Fibroblast of skin of left quadriceps (primary cell): ENCODE measurements at places on chromosomes 12 and 14.

GRCh38 chr12:81086342-81086741 is 8.5 kb downstream of the ACSS3 start:
- DNase-seq = no peak

- no peak for DNase-seq
Measured at GRCh38 chr12:29283969-29284700, 96.8 kb downstream of the ERGIC2 start.

DNA sequence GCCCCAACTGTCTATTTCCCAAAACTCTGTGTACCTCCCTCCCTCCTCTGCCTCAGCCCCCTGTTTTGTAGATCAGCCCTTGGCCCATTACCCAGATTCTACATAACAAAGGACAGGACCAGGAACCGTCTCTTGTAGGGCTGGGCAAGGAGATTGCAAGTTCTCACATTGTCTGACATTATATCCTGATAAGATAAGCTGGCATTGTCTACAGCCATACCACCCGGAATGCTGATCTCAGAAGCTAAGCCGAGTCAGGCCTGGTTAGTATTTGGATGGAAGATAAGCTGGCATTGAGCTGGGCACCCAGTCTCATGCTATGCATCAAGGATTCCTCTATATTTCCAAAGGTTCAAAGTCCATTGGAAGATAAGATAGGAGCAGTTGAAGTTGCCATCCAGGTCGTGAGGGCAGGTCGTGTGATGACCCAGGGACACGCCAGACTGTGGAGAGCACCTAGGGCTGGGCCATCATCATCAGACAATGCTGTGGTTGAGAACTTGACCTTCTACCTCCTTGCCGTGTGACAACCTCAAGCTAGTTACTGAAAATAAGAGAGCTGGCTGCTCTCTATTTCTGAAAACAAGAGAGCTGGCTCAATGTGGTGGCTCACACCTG is 29.5 kb downstream of the PHETA1 start:
- no peak for DNase-seq

- peak; percentile 42 for DNase-seq
Measured at GRCh38 chr12:7241404-7242005, 52.0 kb downstream of the PEX5 start.

- no peak for DNase-seq
Measured at GRCh38 chr12:91213-91612, 24.6 kb downstream of the IQSEC3 start.

DNA sequence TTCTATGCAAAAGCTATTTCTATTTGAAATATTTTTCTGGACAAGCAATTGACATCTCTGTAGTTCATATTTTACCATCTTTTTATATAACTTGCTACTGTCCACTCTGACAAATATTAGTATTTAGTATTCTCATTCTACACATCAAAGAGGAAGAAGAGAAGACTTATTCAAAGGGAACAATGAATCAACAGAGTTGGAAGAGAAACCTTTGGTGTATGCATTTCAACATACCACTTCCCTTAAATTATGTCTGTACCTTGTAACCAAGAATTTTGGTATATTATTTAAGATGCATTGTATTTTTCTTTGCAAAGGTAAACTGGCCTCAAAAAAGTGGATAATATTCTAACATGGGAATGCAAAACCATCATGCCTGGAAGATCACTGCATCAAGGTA is 72.1 kb upstream of the DUSP6 start:
- no peak for DNase-seq

DNA sequence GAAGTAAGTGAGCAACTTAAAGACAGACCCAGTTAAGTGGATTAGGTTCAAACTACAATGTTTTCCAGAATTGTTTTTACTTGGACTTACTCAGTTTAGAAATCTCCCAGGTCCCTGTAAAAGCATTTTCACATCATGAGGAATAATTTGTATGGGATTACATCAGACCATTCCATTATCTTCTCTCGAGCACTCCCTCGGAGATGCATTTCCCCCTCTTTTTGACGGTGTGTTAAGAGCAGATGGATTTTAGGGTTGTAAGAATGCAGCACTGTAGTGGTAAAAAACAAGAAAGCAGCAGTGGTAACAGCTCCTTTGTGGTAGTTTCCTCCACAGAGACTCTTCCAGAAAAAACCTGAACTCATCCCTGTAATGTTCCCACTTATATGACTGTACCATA is 488.4 kb downstream of the BCAT1 start:
- no peak for DNase-seq

GRCh38 chr12:47234576-47235141 is 154.9 kb upstream of the AMIGO2 start:
- no peak for DNase-seq

GRCh38 chr14:77961847-77962580 is 162.1 kb downstream of the ADCK1 start:
- DNase-seq = no peak

DNA sequence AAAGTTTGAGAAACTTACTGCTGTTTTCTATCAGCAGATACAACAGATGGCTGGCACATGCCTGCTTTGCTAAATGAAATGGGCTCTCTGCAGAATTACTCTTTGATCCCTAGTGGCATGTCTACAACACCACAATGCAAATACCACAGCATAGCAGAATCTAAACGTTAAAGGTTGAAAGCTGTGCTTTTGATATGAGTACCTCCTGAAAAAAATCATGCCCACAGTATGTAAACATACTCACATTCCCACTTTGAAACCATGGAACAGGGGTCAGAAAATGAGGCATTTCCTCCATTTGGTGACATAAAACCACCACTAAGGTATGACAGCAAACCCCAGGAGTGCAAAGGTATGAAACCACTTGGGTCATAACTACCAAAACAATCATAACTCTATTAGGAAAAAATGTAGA is 7.5 kb downstream of the WIF1 start:
- DNase-seq = no peak

DNA sequence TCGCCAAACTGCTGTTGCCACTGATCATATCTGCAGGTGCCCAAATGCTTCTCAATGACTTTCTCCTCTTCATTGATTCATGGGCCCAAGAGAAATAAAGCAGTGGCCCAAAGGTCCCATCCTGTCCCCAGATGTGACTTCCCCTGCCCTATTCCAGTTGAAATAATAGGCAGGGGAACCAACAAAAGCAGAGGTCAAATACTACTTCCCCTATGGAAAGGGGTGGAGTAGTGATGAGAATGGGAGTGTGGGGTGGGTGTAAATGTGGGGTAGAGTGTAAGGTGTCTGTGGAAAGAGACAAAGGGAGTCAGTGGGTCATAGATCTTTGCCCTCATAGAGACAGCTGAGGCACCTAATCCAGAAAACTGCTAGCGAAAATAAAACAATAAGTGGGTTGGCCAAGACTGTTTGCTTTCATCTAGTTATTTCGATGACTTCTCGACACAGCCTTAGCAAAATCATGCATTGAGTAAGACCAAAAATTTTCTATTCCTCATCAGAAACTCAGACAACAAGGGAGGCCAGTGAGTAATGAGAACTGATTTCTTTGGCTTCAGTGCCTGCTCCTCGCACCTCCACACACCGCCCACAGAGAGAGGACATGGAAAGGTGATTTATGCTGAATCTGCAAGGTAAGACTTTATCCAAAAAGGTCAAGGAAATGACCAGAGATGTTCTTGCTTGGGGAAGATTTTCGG is 10.9 kb upstream of the IL22 start:
- DNase-seq = no peak

GRCh38 chr14:23938823-23939222 is 14.7 kb upstream of the DHRS4 start:
- no peak for DNase-seq

GRCh38 chr12:24752763-24753462 is 196.0 kb downstream of the BCAT1 start:
- DNase-seq = no peak

- DNase-seq = no peak
Measured at GRCh38 chr12:103333676-103334075, 162.1 kb downstream of the C12orf42 start.

GRCh38 chr12:104049903-104050356 is at the start of gene GLT8D2:
Gene GLT8D2, minus strand, starts transcription at chr12:104050187. Its CDS starts 30,539 bp downstream, at chr12:104019648.
- peak; percentile 84 for DNase-seq

DNA sequence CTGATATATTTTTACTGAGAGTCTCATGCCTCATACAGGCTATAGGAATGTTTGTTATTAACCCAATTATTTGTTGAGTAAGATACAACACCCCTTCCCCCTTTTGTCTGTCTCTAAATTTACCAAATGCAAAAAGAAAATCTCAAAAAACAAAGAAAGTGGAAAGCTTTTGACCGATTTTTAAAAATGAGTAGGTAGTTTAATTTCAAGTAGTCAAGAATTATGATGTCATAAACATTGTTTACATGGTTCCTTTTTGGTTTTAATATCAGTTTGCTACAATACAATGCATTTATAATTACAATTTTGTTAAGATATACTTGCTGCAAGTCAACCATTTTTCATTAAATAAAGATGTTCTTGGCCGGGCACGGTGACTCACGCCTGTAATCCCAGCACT is 84.7 kb upstream of the HMGA2 start:
- DNase-seq = no peak

DNA sequence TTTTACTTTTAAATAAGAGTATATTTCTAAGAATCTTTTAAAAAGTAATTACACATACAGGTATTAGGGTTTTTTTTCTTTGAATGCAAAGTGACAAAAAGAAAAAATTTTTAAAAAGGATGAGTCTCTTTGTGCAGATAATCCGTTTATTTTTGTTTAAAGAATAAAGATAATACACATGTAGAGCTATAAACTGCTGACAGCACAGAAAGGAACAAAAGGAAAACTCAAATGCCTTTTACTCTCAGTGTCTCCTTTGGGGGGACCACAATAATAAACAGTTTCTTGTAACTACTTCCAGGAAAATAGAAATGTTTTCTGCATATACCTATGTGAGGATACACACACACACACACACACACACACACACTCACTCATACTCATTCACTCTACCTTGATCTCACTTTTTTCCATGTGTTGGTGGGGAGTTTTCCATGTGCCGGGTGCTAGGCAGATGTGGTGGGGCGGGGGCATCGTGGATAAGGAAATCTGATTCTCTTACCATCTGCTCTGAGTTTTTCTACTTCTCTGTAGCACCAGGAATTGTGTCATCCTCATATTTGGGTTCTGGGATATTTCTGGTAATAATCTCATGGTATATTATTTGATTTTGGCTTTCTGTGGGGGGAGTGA is 58.1 kb downstream of the KCTD10 start:
- no peak for DNase-seq

DNA sequence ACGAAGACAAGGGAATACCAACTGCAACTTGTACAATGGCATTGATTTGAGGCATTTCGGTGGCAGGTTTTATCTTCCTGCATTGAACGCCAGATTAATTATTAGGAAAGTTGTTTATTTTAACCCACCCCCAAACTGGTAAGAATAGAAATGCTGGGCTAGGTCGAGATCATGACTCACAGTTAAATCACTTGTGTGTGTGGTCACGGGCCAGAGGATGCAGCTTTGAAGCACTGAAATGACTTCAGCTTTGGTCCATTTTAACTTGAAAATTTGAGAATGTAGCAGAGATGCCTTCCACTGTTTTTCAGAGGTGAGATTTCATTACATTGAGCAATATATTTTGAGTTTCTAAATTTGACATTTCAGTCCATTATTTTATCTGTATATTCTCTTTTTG is 23.6 kb upstream of the KCNH3 start:
- peak; percentile 51 for DNase-seq

- DNase-seq = no peak
Measured at GRCh38 chr14:24437020-24437735, 5.4 kb downstream of the SDR39U1 start.

- peak; percentile 74 for DNase-seq
Measured at GRCh38 chr12:62660756-62661155, 194.1 kb downstream of the MON2 start.

- no peak for DNase-seq
Measured at GRCh38 chr12:96099421-96099820, 64.0 kb upstream of the LTA4H start.

- DNase-seq = no peak
Measured at GRCh38 chr14:101063121-101063520, 159.6 kb upstream of the RTL1 start.

DNA sequence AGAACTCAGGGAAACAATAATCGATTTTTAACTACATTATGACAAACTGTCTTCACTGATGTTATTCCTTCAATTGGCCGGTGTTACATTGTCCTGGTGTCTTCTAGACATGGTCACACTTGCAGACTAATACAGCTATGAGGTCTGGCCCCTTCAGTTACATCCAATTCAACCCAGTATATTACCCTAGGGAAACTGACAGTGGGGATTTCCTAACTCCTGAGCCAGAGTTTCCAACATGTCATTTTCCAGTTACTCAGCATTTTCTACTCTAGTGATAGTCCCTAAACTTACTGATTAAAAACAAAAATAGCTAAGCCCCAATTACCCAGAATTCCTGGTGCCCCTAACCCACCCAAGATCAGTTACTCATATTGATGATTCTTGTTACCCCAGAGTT is 21.1 kb downstream of the IFNG start:
- DNase-seq = no peak

DNA sequence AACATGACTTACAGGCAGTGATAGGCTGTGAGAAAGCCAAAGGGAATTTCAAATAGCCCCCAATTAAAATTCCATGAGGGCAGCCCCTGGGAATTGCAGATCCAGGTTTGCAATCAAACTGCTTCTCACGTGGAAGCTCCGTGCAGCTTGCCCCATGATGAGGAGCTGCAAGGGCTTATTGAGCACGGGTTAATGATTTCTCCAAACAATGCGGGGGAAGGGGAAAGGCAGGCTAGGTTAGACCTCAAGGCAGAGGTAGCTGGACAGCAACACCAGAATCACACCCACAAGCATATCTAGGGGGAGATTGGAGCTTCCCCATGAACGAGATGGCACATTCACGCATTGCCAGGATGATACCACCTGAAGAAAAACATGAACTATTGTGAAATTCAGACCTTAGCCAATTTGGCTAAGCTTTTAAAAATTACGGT is 5.0 kb upstream of the DUSP6 start:
- DNase-seq = no peak

- DNase-seq = no peak
Measured at GRCh38 chr14:100291305-100292075, 14.8 kb downstream of the SLC25A29 start.

DNA sequence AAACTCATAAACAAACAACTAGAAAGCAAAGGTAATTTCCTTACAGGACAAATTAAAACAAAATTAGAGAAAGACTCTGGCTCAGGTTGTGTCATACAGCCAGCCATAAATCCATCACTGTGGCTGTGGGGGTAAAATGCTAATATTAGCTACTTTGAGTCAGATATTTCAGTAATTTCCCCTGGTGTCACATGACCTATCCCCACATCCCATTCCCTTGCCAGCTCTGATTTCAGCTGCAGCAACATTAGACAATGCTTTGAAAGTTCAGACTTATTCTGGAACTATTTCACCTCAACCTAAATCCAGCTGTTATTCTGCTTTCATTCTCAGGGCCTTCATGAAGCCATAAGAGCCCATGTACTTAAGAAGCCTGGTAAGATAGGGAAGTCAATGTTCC is 55.3 kb downstream of the RPL10L start:
- no peak for DNase-seq
